Esophagus squamous epithelium (tissue), 5 donors: ENCODE measurements at places on chromosomes 1 and 21. TPM values are rescaled to one million over a fixed set of nuclear protein-coding genes. Genes with fewer than 3 reads are reported as not detected.

TSPAN1 gene
- 1.9 TPM for total RNA-seq

KLHL12 gene
- 19.9 TPM for total RNA-seq

OR1C1 gene
- total RNA-seq: not detected

GRIK1 gene
- total RNA-seq: not detected

ARHGEF10L gene
- total RNA-seq: 46.4 TPM

DNASE2B gene
- total RNA-seq: not detected

FAM3B gene
- total RNA-seq: 25.2 TPM

HHIPL2 gene
- not detected for total RNA-seq

NBPF4 gene
- total RNA-seq: not detected

TMEM125 gene
- 15.2 TPM for total RNA-seq

SLC37A1 gene
- 21.1 TPM for total RNA-seq

PLCH2 gene
- total RNA-seq: 26.1 TPM

CRYBG2 gene
- 305 TPM for total RNA-seq

KRTAP11-1 gene
- not detected for total RNA-seq

VHLL gene
- total RNA-seq: not detected

SMPDL3B gene
- total RNA-seq: 2.9 TPM

PGLYRP4 gene
- total RNA-seq: 15.1 TPM

TMCO2 gene
- total RNA-seq: not detected

TIE1 gene
- total RNA-seq: 7.6 TPM

REN gene
- not detected for total RNA-seq

PLEKHN1 gene
- total RNA-seq: 39.6 TPM

RNF186 gene
- not detected for total RNA-seq

SERPINC1 gene
- total RNA-seq: not detected

ATP1A1 gene
- total RNA-seq: 375 TPM
